T follicular helper cell (primary cell): ENCODE measurements at places on chromosomes 4 and X.

- no peak for DNase-seq
These were observed 222.6 kb upstream of the RASGEF1B start for GRCh38 chr4:81694176-81694913.

DNA sequence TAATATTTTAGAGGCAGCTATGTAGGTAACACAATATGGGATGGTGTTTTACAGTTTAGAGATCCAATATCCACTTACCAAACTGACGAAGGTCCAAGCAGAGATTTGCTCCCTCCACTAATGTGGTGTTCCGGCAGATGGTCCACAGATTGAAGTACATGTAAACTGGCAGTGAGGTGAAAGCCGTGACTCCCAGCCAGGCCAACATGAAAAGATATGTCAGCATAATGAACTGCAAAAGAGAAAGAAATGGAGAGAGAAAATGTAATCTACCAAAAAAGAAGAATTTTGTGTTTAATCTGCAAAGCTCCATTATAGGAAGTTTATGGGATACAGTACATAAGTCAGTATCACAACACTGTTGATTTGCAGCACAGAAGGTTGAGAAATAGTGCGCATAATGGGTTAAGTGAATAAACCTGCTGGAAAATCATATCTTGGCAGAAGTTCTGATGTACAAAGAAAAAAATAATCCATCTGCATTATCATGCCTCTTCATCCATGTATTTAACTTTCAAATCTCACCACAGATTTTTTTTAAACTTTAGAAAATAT is 160.2 kb downstream of the GPM6A start:
- DNase-seq = no peak

DNA sequence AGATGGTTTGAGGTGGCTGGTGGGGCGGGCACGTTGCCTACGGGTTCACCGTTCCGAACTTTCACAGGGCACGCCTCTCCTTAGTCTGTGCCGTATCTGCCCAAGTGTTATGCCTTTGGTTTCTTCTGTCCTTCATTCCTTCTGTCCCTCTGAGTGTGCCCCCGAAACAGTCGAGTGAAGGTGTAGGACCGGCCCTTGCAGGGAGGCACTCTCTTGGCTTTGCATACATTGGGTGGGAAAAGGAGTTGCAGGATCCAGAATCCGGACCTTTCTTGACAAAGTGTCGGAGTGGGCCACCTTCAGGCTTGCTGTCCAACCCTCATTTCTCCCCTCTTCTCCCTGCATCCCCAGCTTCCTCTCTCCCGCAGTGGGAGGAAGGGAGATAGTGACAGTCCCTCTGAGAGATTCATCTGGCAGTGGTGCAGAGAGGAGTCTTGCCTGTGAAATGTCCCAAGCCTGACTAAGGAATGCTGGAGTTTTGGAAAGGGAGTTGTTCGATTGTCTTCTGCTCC is 569 bp downstream of the ARFIP1 start:
- peak; percentile 63 for DNase-seq

GRCh38 chrX:44183329-44183728 is 160.1 kb downstream of the EFHC2 start:
- no peak for DNase-seq

DNA sequence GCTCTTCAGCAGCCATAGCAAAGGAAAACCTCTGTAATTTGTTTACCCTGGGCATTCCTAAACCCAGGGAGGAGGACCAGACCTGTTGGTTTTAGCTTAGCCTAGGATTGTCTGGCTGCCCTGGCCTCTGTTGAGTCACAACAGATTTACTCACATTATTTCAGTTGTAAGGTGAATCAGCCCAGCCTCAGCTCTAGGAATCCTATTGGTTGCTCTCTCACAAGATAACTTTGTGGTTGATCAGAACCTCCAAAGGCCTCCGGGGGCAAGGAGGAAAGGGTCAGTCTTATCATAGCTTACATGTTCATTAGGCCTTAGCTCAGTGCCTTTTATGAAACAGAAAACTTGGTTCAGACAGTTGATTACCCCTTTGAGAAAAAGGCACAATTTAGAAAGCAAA is 41.0 kb downstream of the PDK3 start:
- DNase-seq = no peak

DNA sequence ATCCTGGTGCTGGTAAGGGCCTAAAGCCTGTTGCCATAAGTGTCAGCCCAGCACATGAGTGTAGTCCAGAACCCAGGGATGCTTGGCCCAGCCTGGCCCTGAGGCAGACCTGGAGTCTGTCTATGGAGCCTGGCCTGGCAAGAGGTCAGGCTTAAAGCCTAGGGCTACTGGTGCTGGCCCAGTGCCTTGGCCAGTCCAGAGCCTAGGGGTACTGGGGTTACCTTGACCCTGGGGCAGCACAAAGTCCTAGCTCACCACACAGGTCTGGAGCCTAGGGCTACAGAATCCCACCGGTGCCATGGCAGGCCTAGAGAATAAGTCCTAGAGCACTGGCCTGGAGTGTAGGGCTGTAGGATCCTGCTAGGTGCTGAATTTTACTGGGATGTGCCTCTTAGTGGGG is 393.8 kb downstream of the MAGEE1 start:
- DNase-seq = no peak
